ENCODE measurements at places on chromosomes 4 and X. TPM values are rescaled to one million over a fixed set of nuclear protein-coding genes. Genes with fewer than 3 reads are reported as not detected.

The SLC7A11 gene
- 152 TPM for total RNA-seq

The ARHGAP10 gene
- total RNA-seq: 18.0 TPM

The PLXNA3 gene
- 8.6 TPM for total RNA-seq

The ATP1B4 gene
- total RNA-seq: 0.10 TPM

The SSX4B gene
- 0.33 TPM for total RNA-seq

The CCNB3 gene
- 0.17 TPM for total RNA-seq

The CLDN2 gene
- total RNA-seq: 0.27 TPM

The ADRA2C gene
- 1.0 TPM for total RNA-seq

The FGA gene
- 0.11 TPM for total RNA-seq

The ADH4 gene
- total RNA-seq: 0.26 TPM

The UGT2B15 gene
- not detected for total RNA-seq

The NWD2 gene
- 0.67 TPM for total RNA-seq

The ZFYVE28 gene
- 6.7 TPM for total RNA-seq

The MTM1 gene
- total RNA-seq: 4.0 TPM

The CXCL13 gene
- 1.1 TPM for total RNA-seq

The VCX gene
- total RNA-seq: not detected

The GC gene
- total RNA-seq: not detected

The AKAP4 gene
- not detected for total RNA-seq

The CTAG1A gene
- total RNA-seq: not detected

The GUCY1B1 gene
- total RNA-seq: 0.77 TPM

The EVC2 gene
- total RNA-seq: 2.8 TPM

The NAA11 gene
- total RNA-seq: 4.7 TPM

The WDR19 gene
- total RNA-seq: 66.2 TPM

The TAPT1 gene
- 17.5 TPM for total RNA-seq

The BDH2 gene
- 63.8 TPM for total RNA-seq

The BMP3 gene
- total RNA-seq: 0.93 TPM

The PCSK1N gene
- total RNA-seq: 2.0 TPM

The PF4V1 gene
- not detected for total RNA-seq

The EXOC1L gene
- 0.66 TPM for total RNA-seq

The CFAP99 gene
- 0.36 TPM for total RNA-seq

The IL1RAPL1 gene
- total RNA-seq: 0.71 TPM

The SYNPO2 gene
- 23.9 TPM for total RNA-seq

The WDR44 gene
- 12.0 TPM for total RNA-seq

The USP51 gene
- total RNA-seq: 4.3 TPM

The RCHY1 gene
- 41.3 TPM for total RNA-seq

The TRPC5OS gene
- 0.19 TPM for total RNA-seq

The RBM41 gene
- total RNA-seq: 15.0 TPM

The LDB2 gene
- total RNA-seq: 24.7 TPM

The PSMD10 gene
- 45.1 TPM for total RNA-seq

The AIFM1 gene
- 15.9 TPM for total RNA-seq

The CXXC4 gene
- total RNA-seq: 43.8 TPM

The RXFP1 gene
- total RNA-seq: 1.6 TPM

The TRIM61 gene
- not detected for total RNA-seq

The GALNTL6 gene
- 22.2 TPM for total RNA-seq

The TMEM33 gene
- 66.5 TPM for total RNA-seq

The TCEAL5 gene
- 39.7 TPM for total RNA-seq

The TLR10 gene
- total RNA-seq: not detected

The RNF175 gene
- total RNA-seq: 22.4 TPM

The DNAAF6 gene
- total RNA-seq: not detected

The CT45A5 gene
- total RNA-seq: not detected

The TMPRSS11F gene
- 0.13 TPM for total RNA-seq

Data from motor neuron (in vitro differentiated cells).